ENCODE measurements at places on chromosomes 13 and 19. TPM values are rescaled to one million over a fixed set of nuclear protein-coding genes. Genes with fewer than 3 reads are reported as not detected.

DNA sequence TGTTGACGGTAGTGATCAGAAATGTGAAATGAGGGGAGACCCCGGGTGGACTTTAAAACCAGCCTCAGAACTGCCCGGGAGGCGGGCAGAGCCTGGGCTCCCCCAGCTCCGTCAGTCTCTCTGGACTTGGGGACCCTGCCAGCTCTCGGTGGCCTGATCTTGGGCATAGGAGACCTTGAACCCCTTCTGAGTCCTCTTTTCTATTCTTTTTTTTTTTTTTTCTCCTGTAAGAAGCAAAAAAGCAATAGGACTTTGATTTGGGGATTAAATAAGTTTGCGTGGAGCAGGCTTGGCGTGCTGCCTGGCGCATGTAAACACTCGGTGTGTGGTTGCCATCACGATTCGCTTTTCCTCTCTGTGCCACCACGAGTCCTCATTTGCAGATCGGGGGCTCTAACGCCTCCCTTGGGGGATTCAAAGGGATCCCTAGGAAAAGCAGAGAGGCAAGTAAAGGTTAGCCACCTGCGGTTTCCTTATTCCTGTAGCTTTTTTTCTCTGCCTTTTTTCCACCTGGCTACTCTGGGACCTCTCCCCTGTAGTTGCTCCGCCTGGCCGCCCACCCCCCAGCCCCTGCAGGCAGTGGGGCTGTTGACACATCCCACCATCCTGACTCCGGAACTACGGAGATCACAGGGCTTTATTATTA, 1.3 kb downstream of the SAFB start:
- DNase-seq, result no peak

DNA sequence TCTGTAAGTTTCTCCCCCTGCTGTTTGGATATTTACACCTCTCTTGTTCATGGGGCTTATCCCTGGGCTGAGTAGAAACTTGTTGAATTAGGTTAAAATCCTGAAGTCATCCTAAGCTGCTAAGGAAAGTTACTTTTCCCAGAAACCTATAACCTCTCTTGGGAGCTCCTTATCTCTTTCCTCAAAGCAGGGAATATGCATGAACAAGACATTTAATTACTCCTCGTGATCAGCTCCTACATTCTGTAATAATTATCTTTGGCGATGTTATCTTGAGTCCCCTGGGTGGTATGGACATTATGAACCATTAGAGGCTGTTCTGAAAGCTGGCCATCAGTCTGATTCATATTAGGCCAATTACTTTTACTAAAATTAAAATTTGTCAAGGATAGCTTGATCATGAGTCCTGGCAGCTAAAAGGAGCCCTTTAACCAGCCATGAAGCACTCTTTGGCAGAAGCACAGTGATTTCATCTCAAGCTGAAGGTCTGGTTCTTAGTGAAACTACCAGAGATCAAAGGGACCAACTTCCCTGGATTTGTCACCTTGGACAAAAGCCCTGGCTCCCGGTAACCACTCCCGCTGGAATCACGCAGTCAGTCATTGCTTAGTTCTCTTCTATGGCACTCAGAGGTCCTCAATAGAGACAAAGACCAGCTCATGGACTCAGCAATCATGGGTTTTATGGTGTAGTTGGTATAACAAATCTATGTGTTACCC, 811.8 kb downstream of the UQCRFS1 start:
- no peak for DNase-seq

DNA sequence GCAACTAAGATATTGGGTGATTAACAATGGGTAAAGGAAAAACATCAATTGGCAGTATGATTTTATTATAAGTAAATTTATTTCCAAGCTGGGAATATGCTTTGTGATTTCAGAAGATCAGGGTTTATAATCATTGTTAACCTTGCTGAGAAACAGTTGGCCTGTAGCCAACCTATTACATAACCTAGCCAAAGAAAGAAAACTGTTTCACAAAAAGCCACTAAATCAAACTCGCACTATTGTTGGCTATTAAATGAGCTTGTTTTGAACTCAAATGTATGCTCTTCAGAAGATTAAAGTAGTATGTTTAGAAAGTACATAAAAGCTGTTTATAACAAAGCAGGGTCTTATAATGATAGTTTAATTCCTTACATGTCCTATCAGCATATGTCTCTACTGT, 151.7 kb downstream of the LHFPL6 start:
- no peak for DNase-seq

GRCh38 chr13:32309312-32310133, 5.6 kb downstream of the ZAR1L start:
- no peak for DNase-seq

- peak; percentile 2 for DNase-seq
These were observed 43.9 kb downstream of the RGCC start for GRCh38 chr13:41501281-41501680.

GRCh38 chr13:110981379-110981778, 66.5 kb upstream of the ANKRD10 start:
- no peak for DNase-seq

The IGFLR1 gene
- 8.8 TPM for total RNA-seq

The AMH gene
- total RNA-seq, result not detected

DNA sequence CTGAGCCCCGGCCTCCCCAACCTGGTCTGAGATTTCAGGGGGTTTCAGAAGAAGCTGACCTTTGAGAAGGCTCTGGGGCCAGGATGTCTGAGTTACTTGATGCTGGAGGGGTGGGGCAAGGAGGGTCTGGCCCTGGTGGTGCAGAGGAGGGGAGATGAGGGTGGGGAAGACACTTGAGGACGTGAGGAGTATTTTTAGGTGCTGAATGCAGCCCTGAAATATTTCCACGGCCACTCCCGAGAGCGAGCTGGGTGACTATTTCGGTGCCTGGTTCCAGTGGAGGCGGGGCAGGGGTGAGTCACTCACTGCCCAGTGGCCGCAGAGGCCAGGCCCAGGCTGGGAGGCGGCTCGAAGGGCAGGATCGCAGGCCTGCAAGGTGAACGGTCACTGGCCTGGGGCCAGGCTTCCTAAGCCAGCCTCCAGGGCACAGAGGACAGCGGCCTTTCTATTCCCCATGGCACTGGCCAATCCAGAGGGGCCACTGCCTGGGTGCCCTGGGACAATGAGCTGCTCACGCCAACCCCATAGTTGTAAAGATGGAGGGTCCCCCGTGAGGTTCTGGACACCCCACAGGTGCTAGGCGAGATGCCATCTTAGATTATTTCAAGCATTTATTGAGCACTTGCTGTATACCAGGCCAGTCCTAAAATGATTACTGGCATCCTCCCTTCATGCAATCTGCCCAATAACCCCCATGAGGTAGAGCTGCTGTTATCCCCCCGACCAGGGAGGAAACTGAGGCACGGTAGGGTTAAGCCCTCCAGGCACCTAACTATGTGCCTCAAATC, 19.7 kb upstream of the JUND start:
- no peak for DNase-seq

DNA sequence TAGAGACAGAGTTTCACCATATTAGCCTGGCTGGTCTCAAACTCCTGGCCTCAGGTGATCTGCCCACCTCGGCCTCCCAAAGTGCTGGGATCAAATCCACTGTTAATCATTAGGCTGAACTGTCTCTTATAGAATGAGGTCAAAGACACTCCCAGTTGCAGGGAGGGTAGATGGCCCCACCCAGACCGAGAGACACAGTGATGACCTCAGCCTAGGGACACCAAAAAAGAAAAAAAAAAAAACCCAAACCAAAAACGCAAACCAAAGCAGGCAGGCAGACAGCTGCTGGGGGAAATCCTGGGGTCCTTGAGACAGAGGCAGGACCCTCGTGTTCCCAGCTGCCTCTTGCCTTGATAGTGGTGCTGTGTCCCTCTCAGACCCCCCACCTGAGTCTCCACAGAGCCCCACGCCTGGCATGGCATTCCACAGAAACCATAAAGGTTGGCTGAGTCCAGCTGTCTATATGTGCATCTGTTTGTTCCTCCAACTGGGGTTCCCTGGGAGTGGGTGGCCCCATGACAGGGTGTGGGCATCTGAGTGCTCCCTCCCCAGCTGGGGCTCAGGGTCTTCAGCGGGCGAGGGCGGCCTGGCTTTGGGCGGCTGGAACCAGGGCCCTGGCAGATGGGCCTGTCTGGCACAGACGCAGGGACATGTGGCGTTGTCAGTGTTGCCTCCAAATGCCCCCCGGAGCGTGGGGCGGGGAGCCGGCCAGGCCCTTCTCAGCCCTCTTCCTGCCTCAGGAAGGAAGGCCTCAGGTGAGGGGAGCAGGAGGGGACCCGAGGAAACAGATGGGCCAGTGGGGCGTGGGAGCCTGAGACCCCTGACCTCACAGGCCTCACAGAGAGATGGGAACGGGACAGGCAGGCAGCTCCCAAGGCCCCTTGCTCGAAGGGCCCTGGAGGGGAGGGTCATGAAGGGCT, 5.2 kb downstream of the DAND5 start:
- no peak for DNase-seq

The FCAR gene
- total RNA-seq, result not detected

GRCh38 chr19:46887240-46887782, 26.5 kb downstream of the ARHGAP35 start:
- no peak for DNase-seq

DNA sequence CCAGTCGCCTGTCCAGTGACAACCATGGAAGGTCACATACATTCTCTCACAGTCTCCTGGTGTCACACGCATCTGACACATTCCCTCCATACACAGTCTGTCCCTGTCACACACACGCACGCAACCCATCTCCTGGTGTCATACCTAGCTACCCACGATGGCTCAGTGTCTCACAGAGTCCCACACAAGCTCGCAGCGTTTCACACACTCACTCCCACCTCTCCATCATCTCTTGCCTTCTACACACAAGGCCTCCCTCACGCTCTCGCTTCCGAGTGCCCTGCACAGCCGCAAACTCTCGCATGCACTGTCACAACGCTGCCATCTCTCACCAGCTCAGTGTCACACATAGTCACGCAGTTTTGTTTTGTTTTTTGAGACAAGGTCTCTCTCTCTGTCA, 1.2 kb upstream of the GNG8 start:
- DNase-seq, result no peak

GRCh38 chr13:33090755-33091414, 74.7 kb downstream of the KL start:
- DNase-seq, result no peak

DNA sequence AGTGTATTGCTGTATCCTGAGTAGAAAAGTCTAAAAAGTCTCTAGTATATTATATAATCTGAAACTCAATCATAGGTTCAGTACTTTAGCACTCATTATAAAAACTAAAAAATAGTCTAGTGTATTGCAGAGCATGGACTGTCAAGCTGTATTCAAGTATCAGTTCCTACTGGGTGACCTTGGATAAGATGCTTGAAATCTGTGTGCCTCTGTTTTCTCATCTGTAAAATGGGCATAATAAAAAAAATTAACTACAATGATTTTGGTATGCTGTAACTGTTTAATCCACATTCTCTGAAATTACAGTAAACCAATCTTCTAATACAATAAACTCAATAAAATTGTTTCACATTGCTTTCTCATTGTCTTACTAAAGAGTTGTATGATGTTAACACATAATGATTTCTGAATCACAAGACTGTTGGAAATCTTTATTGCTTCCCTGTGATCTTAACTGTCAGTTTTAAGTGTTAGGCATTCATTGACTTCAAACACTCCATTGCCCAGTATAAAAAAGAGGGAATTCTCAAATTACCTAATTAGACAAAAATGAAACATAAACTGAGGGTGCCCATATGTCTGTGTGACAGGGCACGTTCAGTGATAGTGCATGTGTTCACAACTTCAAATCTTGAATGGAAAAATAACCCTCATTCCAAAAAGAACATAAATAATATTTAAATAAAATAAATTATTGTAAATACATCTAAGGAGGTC, 2.2 kb downstream of the STARD13 start:
- DNase-seq, result no peak

DNA sequence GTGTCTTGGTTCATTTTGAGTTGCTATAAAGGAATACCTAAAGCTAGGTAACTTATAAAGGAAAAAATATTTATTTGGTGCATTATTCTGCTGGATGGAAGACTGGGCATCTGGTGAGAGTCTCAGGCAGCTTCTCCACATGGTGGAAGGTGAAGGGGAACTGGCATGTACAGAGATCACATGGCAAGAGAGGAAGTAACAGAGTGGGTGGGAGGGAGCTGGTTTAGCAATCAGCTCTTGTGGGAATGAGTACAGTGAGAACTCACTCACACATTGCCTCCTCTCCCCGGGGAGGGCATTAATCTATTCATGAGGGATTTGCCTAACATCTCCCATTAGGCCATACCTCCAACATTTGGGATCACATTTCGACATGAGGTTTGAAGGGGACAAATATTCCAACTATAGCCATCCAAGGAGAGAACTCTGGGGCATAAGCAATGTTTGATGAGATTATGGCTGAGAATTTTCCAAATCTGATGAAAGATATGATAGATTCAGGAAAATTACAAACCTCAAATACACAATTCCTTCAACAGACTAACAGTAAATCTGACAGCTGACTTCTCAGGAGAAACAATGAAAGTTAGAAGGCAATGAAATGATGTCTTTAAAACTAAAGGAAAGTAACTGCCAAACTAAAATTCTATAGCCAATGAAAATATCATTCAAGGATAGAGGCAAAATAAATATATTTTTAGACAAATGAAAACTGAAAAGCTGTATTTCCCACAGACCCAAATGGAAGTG, 52.5 kb downstream of the MTUS2 start:
- DNase-seq, result no peak

GRCh38 chr13:55359067-55359466, 1781.7 kb upstream of the PRR20A start:
- no peak for DNase-seq

The GFY gene
- total RNA-seq, result not detected

GRCh38 chr19:51079481-51080110, 3.1 kb downstream of the KLK14 start:
- DNase-seq, result no peak

GRCh38 chr13:55160867-55161266, 1979.9 kb upstream of the PRR20A start:
- no peak for DNase-seq

DNA sequence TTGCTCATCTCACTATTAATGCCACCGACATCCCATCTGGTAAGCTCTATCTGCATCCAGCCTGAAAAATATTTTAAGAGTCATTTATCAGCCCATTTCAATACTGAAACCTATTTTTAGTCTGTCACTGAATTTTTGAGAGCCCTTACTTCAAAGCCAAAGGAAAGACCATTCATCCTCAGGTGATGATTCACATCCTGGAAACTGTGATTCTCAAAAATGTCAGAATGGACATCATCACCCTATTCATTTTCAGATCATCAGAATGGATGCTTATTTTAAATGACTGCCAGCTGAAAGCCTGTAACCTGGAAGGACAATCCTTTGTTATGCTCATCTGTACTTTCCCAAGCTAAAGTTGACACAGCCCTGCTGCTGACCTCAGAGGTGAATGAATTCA, 27.0 kb downstream of the TNFSF11 start:
- DNase-seq, result no peak

The CARM1 gene
- 36.2 TPM for total RNA-seq

- no peak for DNase-seq
These were observed 226.8 kb downstream of the RAP2A start for GRCh38 chr13:97660594-97661260.

Data from kidney epithelial cell (primary cell).